ENCODE measurements at places on chromosomes 3 and 15.

DNA sequence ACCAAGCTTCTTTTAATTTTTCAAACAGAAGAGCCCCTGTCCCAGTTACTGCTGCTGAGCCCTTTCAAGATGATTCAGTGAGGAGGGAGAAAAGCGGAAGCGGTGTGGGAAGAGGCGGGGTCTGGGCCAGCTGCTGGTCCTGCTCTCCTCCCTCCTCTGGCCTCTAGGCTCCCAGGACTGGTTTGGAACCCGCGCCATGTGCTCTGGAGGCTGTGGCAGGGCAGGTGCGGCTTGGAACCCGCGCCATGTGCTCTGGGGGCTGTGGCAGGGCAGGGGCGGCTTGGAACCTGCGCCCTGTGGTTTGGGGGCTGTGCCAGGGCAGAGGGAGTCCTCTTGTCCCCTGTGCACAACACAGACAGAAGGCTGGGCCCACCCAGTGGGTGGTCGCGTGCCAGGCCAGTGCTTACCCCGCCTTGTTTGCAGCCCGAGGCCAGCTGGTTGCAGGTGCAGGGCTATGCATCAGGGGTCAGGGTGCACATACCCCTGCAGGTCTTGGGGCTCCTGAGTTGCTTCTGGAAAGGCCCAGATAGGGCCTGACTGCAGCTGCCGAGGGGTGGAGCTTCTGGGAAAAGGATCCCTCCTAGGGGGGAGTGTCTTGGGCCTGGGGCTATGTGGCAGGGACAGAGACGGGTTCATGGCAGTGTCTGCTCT, 12.2 kb downstream of the ALG1L2 start:
- peak; percentile 32 for DNase-seq

- DNase-seq, result no peak
Measured at GRCh38 chr15:43086551-43086950, 19.3 kb downstream of the UBR1 start.

DNA sequence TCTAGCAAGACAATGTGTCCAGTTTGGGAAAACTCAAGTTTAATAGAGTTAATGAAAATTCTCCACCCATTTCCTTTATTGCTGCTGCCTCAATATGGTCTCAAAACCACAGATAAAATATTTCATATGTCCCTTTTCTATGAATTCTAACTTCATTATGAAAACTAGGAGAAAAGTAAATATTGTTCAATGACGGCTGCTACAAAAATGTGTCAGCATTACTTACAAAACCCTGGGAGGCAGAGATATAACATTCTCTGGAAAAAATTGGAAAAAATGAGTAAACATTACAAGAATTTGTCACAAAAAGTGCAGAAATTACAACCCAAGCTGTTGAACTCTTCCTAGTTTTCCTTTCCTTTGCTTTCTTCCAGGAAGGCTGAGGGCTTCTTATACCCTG, 22.2 kb upstream of the FBN1 start:
- no peak for DNase-seq

GRCh38 chr15:58742819-58743502, 6.5 kb downstream of the ADAM10 start:
- no peak for DNase-seq

DNA sequence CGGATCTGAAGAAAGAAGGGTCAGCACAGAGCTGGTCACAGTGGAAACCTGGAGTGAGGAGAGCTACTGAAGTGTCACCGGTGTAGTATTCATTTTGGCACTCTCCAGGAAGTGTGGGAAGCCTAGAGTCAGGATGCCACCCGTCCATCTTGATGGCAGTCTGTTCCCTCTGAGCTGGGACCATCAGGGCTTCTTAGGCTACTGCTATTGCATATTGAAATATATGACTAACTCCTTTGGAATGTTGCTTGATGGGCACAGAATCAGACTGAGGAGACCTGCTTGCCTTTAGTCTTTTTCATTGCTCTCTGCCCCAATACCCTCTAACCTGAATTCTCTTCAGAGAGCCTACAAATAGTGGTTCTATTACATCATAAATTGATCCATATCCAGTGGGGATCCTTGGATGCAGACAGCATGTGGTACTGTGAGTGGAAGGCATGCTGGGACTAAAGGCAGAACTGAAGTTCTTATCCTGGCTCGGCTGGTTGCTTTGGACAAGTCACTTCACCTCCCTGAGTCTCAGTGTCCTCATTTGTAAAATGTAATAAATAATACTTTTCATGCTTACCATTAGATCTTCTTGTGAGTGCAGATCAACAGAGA, 143.5 kb downstream of the PDE8A start:
- DNase-seq, result no peak

GRCh38 chr15:69474291-69474690, 21.7 kb downstream of the RPLP1 start:
- no peak for DNase-seq

DNA sequence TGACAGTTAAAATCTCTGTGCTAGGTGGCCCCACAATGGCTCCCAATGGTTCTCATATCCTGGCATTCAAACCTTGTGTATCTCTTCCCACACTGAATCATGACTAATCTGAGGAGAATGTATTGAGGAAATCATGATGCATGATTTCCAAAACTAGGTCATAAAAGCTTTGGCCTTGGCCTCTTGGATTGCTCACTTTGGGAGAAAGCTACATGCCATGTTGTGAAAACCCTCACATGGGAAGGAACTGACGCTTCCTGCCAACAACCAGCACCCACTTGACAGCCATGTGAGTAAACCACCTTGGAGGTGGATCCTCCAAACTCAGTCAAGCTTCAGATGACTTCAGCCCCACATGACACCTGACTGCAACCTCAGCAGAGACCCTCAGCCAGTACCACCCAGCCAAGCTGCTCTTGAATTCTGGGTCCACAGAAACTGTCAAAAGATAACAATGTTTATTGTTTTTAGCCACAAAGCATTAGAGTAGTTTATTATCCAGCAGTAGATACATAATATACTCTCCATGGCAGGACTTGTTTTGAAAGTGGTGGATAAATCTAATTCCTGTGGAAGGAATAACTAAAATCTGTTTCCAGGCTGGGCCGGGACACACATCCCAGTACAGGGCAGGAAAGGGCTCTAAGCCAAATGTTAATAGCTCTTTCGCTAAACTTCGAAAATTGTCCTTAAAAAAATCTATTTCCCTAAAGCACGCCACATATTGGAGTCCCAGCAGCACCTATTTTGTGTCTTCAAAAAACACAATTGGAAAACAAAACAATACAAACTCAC, 1.0 kb upstream of the ZNF620 start:
- no peak for DNase-seq

DNA sequence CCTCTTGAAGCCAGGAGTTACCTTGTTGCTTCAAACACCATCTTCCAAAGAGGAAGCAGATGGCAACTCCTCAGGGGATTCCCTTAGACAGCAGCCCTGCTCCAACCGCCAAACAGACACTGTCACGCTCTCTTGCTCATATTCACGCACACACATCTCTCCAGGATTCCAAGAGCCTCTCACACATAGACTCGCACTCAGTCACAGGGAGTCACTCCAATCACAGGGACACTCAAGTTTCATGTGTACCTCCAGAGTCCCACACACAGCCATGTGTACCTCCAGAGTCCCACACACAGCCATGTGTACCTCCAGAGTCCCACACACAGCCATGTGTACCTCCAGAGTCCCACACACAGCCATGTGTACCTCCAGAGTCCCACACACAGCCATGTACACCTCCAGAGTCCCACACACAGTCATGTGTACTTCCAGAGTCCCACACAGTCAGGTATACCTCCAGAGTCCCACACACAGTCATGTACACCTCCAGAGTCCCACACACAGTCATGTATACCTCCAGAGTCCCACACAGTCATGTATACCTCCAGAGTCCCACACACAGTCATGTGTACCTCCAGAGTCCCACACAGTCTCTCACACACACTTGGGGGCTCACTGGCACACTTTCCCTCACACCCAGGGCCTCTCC, 6.1 kb downstream of the VWA5B2 start:
- DNase-seq, result no peak

DNA sequence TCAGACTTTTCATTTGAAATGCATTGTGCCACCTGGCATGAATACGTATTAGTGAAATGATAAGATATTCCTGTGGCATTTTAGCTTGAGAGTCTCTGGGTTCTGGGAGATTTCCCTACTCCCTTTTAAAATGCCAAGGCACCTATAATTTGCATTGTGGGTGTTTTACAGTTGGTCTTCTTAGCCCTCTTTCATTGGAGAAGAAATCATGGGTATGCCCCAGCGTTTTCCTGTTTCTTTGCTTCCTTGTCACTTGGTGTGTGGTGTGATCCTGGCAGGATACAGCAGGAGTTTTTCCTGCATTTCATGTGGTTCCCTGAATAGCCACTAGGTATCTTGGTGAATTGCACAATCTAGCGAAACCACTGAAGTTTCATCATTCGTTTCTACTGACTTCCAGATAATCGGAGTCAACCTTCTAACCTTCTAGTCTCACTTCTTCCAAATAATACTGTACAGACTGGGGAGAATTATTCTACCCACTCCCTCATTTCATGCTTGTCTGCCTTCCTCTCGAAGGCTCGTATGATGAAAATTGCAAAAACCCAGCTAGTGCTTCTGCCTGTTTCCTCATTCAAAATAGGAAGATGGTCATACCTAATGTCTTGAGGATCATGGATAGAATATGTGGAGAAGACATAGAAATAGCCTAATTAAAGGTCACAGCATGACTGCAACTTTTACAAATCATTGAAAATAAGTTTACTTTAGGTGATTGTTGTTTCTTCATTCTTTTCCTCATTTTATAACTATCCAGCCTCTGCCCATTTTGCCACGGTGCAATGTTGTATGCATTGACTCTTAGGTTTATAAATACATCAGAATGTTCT, 2.6 kb downstream of the BHLHE40 start:
- DNase-seq, result peak; percentile 33

DNA sequence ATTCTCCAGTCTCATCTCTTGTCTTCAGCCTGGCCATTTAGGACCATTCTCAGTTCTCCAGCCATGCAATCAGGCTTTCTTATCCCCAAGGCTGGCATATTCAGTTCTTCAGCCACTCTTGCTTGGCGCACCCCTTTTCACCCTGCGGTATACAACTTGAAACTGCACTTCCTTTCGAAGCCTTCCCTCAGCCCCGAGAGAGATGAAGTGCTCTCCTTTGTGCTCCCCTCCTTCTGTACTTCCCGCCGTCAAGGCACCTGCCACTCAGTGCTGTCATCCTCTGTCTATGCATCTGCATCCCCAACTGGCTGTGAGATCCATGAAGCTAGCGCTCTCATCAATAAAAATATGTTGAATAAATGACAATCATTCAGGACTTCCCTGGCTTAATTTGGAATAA, 45.7 kb downstream of the MORC1 start:
- DNase-seq, result no peak

GRCh38 chr3:152021951-152022461, 148.6 kb downstream of the SUCNR1 start:
- DNase-seq, result no peak

DNA sequence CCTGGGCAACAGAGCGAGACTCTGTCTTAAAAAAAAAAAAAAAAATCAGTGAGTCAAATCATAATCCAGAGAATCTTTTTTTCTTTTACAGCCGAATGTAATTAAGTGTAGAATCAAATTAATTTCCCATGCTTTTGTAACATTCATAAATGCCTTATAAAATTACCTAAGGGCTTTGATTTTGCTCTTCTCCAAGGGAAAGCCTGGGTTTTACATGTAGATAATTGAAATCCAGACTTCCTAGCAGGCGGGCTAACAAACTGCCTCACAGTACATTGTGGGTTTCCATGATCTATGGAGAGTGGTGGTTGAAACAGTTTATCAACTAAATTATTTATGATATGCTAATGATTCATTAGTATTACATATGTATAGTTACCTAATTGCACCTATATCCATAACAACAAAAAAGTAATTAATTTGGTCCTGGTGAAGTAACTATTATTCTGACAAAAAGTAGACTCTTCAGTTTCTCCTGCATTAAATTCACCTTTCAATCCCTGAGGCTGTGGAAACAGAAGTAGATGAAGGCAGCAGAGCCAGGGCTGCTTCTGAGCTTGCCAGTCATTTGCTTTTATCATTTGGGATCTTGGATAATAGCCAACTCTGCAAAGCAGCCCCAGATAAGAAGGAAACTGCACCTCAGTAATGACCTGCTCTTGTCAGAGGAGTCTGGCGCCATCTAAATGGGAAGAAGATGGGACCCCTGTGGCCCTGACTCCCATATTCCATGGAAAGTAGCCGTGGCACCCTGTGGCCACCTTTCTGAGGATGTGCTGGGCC, 9.5 kb downstream of the CCR9 start:
- DNase-seq, result no peak

GRCh38 chr3:186359078-186359477, 3.0 kb downstream of the DGKG start:
- no peak for DNase-seq

- no peak for DNase-seq
Measured at GRCh38 chr3:49518016-49518415, 36.3 kb upstream of the BSN start.

GRCh38 chr15:100959066-100960050, 40.2 kb downstream of the LRRK1 start:
- no peak for DNase-seq

GRCh38 chr15:101709466-101709865, 14.8 kb downstream of the TARS3 start:
- DNase-seq, result no peak

- no peak for DNase-seq
Measured at GRCh38 chr3:58537412-58538301, 667 bp upstream of the ACOX2 start.

DNA sequence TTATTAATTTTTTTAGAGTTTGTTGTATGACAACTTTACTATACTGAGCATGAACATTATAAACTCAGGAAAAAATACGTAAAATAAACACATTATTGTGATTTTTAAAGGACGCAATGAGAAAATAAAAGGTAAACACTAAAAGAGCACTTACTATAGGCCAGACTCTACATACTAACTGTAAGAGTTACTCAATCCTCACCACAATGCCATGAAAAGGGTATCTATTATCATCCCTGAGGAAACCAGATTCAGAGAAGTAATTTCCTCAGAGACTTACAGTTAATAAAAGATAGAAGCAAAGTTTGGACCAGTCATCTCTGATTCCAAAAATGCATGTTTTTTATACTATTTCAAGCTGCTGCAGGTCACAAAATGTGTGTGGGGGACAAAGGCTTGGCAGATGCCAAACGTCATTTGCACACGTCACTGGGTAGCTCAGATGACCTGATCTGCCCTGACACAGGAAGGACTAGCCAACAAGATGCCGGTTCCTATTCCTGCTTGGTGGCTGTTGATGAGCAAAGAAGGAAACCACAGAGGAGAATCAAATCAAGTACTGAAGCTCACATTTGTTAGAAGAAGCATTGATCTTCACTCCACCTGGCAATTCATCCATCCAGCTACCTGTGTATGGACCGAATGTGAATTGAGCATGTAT, 42.3 kb downstream of the KLHL6 start:
- DNase-seq, result peak; percentile 66

GRCh38 chr3:159879146-159879545, 109.5 kb upstream of the IL12A start:
- no peak for DNase-seq
